ENCODE measurements at places on chromosomes 12 and 14.

DNA sequence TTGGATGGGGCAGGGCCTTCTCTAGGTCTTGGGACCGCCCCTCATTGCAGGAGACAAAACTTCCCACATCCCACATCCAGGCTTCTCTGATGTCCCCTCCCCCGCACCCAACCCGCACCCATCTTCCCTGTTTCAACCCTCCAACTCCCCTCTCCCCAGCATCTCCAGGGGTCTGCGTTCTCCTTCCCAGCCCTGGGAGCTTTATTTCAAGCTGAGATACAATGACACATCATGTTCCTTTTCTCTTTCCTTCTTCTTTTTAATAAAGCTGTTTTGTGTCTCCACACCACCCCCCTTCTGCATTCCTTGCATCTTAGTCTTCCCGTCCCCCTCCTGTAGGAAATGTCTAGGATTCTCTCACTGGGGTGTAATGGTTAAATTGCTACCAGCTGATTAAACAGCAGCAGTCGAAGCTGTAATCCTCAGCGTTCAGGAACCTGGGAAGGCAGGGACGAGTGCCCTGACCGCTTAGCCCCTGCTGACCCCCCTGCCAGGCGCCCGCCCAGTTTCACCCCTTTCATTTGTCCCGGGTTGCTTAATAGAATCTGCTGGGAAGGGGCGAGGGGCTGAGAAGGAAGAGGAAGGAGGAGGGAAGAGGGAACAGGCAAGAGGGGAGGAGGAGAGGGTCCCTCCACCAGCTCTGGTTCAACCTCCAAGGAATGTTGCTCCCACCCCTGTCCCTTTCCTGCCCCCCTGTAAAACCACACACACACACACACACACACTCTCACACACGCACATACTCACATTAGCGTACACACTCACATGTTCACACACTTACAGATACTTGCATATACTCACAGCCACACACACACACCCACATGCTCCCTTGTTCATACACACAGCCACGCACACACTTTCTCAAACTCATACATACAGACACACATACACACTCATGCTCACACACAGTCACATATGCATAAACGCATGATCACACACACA is 104.5 kb upstream of the MED13L start:
- no peak overlapping the region for H3K27ac ChIP-seq
- H3K4me3 ChIP-seq, result no peak overlapping the region
- no peaks in the 10 kb centered on the region for H3K36me3 ChIP-seq
- no peak for DNase-seq
- no peaks in the 10 kb centered on the region for H3K27me3 ChIP-seq
- no peaks in the 10 kb centered on the region for H3K4me1 ChIP-seq

- no peak overlapping the region for H3K27ac ChIP-seq
- peaks cover 24% of the 10 kb centered on the region for H3K4me1 ChIP-seq
- DNase-seq, result no peak
Observed at GRCh38 chr12:79874665-79875064, 60.2 kb downstream of the PPP1R12A start.

DNA sequence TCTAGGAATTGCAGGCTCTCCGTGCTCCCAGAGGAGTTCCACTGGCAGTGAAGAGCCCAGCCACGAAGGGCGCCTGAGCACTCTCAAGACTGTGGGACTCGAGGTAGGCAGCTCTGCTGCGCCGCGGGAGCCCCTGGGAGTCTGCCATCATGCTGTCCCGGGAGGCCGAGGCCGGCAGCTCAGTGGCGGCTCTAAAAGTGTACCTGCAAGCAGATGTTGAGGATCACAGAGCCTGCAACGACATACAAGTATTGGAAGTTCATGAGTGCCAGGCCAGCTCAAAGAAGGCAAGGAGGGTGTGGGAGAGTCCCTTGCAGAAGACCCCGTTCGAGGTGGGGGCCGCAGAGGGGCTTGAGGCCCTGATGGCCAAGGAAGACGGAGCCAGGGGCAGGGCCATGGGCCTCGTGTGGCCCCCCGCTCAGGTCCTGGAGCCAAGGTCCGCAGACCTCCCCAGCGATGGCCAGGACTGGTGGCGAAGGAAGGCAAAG is 62.7 kb downstream of the MUCL1 start:
- no peak overlapping the region for H3K4me3 ChIP-seq
- no peak overlapping the region for H3K27ac ChIP-seq
- DNase-seq, result no peak
- no peaks in the 10 kb centered on the region for H3K36me3 ChIP-seq
- no peaks in the 10 kb centered on the region for H3K4me1 ChIP-seq
- no peaks in the 10 kb centered on the region for H3K27me3 ChIP-seq

GRCh38 chr14:53432378-53432802 is 279.3 kb upstream of the DDHD1 start:
- no peaks in the 10 kb centered on the region for H3K36me3 ChIP-seq
- no peak for DNase-seq
- no peak overlapping the region for H3K27ac ChIP-seq
- no peak overlapping the region for H3K4me3 ChIP-seq

DNA sequence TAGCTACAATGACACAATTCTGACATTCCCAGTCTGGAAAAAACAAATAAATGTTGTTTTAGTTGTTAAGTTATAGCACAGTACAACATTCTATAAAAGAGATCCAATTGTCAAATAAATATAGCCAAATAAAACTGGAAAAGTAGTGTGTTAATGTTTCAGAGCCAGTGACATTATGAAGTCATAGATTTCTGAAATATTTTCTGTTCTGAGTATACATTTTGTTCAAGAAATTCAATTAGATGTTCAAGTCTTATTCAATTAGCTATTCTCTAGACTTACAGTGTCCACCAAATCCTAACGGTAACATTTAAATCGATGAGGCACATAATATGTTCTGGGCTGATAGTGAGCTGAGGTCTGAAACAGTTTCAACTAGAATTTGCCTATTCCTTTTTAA is 196.1 kb upstream of the ABCD2 start:
- H3K4me1 ChIP-seq, result no peaks in the 10 kb centered on the region
- H3K27ac ChIP-seq, result no peak overlapping the region
- H3K36me3 ChIP-seq, result no peaks in the 10 kb centered on the region
- no peak for DNase-seq
- H3K27me3 ChIP-seq, result no peaks in the 10 kb centered on the region
- H3K4me3 ChIP-seq, result no peak overlapping the region

GRCh38 chr14:75379246-75379929 is 48.4 kb upstream of the JDP2 start:
- no peaks in the 10 kb centered on the region for H3K36me3 ChIP-seq
- peaks cover 6% of the 10 kb centered on the region for H3K27me3 ChIP-seq
- H3K4me1 ChIP-seq, result no peaks in the 10 kb centered on the region
- no peak for DNase-seq
- H3K4me3 ChIP-seq, result no peak overlapping the region

Data from CD4-positive, CD25-positive, alpha-beta regulatory T cell (primary cell).